NCI-H82 (cell line): ENCODE measurements at places on chromosomes 7 and 10.
A peak's percentile ranks its signal among the peaks of the same experiment; 100 is the strongest.

GRCh38 chr10:287814-288213 is 152.6 kb downstream of the ZMYND11 start:
- DNase-seq, result no peak

GRCh38 chr10:119246862-119247549 is 39.6 kb downstream of the GRK5 start:
- DNase-seq, result no peak

- DNase-seq, result no peak
These were observed 37.0 kb upstream of the LRRC17 start for GRCh38 chr7:102875700-102876295.

DNA sequence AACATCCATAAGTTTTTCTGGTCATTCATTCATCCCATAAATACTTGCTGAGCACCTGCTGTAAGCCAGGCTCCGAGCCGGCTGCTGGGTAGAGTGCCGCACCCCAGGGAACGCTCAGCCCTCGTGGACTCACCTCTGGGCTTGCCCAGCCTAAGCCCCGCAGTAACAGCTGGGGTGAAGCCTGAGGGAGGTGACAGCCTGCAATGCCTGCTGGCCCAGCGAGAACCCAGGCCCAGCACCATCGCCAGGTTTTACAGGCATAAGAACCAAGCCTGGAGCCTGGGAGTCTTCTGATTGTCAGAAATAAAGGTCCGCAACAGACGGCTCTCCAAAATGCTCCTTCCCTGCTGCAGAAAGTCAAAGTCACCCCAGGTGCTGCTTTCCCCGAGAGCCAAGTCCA is 205.4 kb downstream of the ZMYND11 start:
- no peak for DNase-seq

DNA sequence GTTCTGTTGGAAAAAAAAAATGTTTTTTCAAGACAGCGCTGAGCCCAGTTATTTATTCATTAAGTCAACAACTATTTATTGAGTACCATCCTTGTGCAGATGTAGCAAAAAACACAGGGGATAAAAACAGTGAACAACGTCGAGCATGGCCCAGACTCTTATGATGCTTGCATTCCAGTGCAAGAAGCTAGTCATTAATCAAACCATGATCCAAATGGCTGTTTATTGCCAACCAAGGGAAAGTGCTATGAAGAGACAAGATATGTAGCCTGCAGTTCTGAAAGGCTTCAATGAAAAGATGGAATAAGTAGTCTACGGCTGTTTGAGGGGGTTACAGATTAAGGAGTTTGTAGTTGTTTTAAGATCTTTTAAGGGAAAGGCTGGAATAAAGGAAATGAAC is 262.3 kb downstream of the NEBL start:
- DNase-seq, result no peak

DNA sequence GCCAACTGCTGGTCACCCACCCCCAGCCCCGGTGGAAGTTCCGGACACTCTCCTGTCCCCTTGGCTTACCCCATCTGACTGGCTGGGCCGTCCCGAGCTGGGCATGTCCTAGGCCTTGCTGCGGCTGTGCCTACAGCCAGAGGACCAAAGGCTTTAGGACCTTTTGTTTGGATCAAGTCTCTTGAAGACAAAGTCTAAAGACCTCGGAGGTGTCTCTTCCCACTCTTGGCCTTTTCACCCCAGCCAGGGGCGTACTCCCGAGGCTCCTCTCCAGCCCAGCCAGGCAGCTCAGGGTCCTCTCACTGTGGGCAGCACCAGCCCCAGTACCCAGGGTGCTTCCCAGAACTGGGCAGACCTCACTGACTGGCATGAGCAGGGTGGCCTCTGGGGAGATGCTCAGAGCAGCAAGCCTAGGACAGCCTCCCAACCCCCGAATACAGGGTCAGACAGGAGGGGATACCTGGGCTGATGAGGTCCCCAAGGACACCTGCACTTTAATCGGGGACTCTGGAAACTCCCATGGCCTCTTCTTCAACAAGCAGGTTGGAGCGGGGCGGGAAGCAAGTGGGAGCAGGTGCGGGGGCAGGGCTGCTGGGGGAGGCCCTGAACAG is 2.7 kb upstream of the PWWP2B start:
- no peak for DNase-seq

GRCh38 chr7:64277630-64278029 is 36.1 kb upstream of the ZNF736 start:
- DNase-seq, result no peak

- no peak for DNase-seq
These were observed 33.1 kb upstream of the HMX3 start for GRCh38 chr10:123102673-123103072.

DNA sequence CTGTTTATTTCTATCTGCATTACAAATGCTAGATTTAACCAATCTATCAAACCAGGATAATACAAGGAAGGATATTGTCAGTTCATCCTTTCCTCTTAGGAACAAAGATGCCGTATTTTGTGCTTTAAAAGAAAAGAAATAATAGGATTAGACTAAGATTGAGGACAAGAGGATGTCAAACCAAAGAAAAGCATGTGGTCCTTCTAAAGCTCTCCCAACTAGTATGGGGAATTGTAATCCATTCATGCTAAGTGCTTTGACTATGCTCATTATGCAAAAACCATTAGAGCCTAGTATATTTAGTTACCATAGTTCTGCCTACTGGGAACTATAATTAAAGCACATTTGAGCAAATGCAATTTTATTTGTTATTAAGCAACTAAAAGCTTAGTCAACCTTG is 280.2 kb downstream of the GRM8 start:
- DNase-seq, result peak; percentile 86

DNA sequence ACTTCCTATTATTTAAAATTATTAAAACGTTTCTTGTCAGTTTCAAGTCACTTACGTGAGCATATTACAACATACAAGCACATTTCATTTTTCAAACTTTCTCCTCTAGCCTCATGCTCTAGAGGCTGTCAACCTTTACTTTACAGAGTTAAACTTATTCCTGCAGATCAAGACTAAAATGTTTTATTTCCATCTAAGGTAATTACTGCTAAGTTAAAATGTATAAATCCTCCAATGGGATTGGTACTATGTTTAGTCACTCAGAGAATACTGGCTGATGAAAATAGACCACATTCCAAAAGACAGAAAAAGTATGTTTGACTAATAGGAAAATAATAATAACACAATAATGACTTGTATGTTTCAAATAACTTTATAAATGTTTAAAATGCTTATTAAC is 8.4 kb upstream of the TRDMT1 start:
- DNase-seq, result no peak

- no peak for DNase-seq
These were observed 36.8 kb upstream of the SLC29A3 start for GRCh38 chr10:71282323-71282680.

- DNase-seq, result no peak
These were observed 583.3 kb upstream of the SORCS1 start for GRCh38 chr10:107747851-107748250.

DNA sequence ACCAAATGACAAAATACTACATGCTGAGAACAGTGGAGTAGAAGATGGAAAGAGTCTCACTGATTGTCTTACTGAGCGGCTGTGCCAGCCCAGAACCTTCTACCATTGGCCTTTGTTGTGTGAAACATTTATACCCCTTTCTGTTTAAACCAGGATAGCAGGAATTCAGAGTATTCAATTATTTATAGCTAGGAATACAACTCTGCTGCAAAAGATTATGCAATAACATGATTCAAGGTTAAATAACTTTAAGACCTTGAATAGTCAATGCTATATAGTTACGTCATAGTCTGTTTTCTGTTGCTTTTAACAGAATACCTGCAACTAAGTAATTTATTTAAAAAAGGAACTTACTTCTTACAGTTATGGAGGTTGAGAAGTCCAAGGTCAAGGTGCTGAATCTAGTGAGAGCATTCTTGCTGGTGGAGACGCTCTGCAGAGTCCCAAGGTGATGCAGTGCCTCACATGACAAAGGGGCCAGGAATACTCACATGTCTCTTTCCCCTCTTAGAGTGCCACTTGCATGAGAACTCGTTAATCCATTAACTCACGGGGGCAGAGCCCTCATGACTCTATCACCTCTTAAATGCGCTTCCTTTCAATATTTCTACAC is 371.8 kb downstream of the MDFIC start:
- DNase-seq, result no peak

GRCh38 chr7:34675749-34676374 is 17.8 kb downstream of the NPSR1 start:
- DNase-seq, result peak; percentile 62

GRCh38 chr7:13111230-13111629 is 423.8 kb downstream of the ARL4A start:
- no peak for DNase-seq

- no peak for DNase-seq
These were observed 261.2 kb upstream of the SHH start for GRCh38 chr7:156073366-156074052.

- DNase-seq, result no peak
These were observed 112.4 kb upstream of the EEPD1 start for GRCh38 chr7:36040679-36041078.

DNA sequence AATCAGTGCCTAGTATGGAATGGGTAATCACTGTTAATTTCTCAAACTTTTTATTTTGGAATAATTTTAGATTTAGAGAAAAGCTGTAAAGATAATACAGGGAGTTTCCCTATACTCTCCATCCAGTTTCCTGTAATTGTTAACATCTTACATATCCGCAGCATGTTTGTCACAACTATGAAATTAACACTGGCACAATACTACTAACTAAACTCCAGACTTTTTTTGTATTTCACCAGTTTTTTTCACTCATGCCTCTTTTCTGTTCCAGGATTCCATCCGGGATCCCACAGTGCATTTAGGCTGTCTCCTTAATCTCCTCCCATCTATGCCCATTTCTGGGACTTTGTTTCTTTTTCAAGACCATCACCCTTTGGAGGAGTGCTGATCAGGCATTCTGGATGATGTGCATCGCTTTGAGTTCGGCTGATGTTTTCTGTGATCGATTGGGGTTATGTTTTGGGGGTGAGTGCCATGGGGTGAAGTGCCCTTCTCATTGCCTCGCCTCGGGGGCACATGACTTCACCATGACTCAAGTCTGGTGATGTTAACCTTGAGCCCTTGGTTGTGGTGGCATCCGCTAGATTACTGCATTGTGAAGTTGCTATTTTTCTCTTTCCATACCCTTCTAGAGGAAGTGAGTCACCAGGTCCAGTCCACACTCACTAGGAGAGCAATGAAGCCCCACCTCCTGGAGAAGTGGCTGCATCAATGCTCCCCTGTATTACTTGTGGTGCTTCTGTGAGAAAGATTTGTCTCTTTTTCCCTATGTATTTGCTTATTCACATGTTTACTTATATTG is 43.9 kb upstream of the GRB10 start:
- no peak for DNase-seq

GRCh38 chr10:96290368-96291133 is 13.7 kb upstream of the DNTT start:
- no peak for DNase-seq

DNA sequence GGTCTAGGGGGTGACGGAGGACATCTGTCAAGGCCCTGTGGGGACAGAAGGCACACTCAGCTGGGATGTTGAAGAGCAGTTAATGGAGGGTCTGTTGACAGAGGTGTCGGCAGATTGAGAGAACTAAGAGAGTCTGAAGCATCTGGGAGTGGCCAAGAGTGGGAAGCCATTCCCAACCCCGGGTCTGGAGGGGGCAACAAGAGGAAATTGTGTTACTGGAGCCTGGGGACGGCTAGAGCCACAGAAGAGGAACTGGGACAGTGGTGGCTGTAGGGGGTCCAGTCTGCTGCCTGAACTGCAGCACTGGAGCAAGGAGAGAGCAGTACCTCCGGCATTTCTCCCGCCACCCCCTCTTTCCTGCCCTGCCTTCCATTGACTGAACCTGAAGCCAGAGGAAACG is 136.6 kb downstream of the CHN2 start:
- DNase-seq, result peak; percentile 25

DNA sequence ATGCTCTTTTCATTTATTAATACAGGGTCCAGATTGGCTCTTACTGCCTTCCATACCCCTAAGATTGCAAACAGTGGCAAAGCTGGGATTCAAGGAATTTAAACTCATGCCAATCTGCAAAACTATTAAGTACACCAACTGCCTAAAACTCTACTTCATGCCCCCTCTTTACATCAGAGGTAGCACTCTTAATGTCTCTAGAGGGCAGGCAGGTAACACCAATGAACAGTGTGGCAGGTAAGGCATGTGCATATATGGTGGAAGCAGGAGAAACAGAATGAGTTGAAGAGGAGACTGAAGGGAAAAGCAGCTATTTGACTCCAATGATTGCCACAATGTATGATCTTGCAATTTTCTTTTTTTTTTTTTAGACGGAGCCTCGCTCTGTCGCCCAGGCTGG is 156.7 kb downstream of the BTAF1 start:
- DNase-seq, result no peak

DNA sequence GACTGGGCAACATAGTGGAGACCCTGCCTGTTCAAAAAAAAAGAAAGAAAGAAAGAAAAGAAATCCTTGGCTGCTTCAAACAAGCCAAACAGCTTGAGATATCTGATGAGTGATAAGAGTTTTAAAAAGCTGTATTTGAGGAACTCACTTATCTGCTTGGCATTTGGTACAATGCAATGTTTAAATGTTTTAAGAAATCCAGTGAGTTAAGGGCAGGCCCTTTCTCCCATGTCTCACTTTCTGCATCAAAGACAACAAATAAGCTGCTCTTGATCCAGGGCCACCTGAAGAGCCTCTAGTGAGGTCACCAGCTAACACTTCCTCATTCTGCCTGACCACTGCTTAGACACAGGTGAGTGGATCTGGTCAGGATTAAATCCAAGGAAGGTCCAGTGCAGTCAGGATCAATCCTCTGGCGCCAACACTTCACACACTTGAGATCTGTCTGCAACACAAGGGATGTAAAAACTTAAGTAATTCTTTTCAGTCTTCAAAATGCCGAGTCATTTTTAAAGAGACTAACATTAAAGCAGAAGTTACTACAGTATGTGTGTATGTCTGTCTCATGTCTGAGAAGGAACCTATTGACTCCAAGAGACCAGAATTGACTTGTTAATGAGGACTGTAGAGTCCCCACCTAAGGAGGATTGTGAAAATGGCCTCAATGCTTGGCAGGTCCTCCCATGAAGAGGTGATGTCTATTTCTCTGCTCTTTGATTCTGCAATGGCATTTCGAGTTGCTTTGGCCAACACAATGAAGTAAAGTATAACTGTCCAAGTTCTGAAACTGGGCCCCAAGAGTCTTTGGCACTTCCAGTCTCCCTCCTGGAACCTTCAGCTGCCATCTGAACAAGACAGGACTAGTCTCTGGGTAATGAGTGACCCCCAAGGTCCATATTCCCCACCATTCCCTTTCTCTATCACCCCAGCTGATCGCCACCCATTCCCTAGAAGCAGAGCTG is 43.1 kb downstream of the CREB3L2 start:
- DNase-seq, result no peak

GRCh38 chr10:83769281-83769820 is 370.0 kb upstream of the GHITM start:
- DNase-seq, result no peak

- DNase-seq, result no peak
These were observed 32.0 kb downstream of the GNA12 start for GRCh38 chr7:2812114-2812487.
